Stimulated activated naive CD8-positive, alpha-beta T cell treated with anti-CD3 and anti-CD28 coated beads, Interleukin-15, Interleukin-2, amounts not matched to agents 100 U/mL and 50 U/mL, for 24 hours (primary cell): ENCODE measurements at places on chromosomes 16 and 17.

DNA sequence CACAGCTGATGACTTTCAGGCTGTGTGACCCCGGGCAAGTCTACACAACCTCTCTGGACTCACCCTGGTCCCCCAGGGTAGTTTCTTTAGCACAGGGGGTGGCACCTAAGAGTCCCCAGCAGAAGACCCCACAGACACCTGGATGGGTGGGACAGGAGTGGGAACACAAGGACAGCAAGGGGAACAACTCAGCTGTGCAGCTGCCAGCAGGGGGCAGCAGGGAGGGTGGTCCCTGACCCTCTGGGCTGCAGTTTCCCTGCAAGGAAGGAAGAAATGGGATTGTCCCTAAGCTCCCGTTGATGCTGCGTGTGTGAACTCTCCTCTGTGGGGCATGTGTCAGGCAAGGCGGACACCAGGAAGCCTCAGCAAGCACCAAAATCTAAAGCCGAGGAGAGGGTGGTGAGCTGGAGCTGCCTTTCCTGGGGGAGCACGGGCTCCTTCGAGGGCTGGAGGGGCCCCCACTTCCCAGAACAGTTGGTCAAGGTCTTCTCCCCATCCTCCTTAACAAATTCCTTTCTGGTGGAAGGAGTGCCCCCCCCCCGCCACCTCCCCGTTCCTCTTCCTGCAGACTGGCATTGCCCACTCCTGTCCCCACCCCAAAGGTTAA lies 24.1 kb upstream of the CDH5 start:
- DNase-seq, result peak; percentile 59

DNA sequence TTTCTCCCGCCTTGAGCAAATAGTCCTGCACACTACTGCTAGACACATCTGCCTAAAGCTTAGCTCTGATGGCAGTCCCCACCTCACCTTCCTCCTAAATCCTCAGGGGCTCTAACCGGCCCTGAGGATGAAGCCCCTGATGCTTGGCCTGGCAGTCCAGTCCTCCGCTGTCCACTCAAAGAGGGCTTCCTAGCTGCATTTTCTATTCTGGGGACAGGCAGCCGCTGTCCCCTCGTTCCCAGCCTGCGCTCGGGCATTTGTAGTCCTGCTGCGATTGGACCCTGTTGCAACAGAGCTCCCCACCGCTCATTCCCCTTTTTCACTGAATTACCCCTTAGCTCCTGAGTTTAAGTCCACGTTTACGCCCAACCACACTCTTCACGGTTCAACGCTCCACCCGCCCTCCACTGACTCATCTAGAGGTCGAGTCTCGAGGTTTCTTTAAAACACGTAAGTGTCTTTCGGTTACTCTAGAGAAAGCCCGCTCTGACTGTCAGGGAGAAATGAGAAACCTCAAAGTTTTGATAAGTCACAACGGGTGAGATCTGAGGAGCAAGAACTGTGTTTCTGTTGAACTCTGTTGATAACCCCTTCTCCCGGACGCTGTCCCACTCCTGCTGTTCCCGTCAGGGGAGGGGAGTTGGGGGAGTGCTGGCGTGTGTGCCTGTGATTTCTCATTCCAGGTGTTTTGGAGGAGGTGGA lies 4.5 kb downstream of the CCR7 start:
- peak; percentile 81 for DNase-seq

GRCh38 chr16:52805559-52806168 lies 247.0 kb downstream of the CHD9NB start:
- DNase-seq, result no peak

GRCh38 chr16:86800894-86801293 lies 222.5 kb downstream of the FOXL1 start:
- no peak for DNase-seq

- DNase-seq, result no peak
Observed at GRCh38 chr16:53089434-53090285, 34.9 kb downstream of the CHD9 start.

DNA sequence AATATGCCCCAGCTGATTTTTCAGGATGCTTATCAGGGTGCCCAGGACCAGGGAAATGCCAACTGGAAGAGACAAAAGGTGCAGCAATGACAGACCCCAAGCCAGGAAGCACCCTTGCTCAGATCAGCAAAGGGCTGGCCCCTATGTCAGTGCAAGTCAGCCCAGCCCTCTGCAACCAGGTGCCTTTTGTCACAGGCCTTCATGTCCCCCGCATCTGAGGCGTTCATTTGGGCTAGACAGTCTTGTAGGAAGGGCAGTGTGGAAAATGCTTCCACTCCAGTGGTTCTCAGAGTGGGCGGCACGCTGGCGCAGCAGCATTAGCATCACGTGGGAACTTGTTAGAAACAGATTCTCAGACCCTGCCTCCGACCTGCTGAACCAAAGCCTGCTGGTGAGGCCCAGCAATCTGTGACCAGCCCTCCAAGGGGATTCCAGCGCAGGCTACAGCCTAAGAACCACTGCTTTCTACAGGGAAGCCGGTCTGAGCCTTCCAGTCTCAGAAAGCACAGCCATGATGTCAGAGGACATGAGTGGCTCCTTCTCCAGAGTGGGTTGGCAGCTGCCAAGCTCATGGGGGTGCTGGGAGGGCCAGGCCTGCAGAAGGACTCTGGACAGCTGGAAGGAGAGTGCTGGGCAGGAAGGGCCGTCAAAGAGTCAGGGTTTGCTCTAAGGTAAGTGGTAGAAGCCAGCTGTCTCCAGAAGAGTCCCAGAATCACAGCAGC lies 13.1 kb downstream of the SLC47A2 start:
- no peak for DNase-seq

- peak; percentile 47 for DNase-seq
Observed at GRCh38 chr16:52912565-52913173, 140.0 kb downstream of the CHD9NB start.
